ENCODE measurements at places on chromosomes 6 and 20.

- DNase-seq = no peak
Observed at GRCh38 chr6:122012578-122012977, 386.9 kb upstream of the HSF2 start.

DNA sequence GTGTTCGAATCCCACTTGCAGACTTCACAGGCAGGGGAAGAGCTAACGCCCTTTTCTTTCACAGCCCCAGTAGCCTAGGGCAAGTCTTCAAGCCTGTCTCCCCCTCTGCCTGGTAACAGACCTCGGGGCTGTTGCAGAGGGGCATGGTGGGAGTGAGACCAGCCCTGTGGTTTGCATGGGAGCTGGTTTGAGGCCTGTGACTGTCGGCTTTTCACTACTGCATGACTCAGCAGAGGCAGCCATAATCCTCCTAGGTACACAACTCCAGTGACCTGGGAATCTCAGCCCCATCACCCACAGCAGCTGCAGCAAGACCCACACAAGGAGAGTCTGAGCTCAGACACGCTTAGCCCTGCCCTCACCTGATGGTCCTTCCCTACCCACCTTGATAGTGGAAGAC lies 55.3 kb upstream of the POPDC3 start:
- no peak for DNase-seq

DNA sequence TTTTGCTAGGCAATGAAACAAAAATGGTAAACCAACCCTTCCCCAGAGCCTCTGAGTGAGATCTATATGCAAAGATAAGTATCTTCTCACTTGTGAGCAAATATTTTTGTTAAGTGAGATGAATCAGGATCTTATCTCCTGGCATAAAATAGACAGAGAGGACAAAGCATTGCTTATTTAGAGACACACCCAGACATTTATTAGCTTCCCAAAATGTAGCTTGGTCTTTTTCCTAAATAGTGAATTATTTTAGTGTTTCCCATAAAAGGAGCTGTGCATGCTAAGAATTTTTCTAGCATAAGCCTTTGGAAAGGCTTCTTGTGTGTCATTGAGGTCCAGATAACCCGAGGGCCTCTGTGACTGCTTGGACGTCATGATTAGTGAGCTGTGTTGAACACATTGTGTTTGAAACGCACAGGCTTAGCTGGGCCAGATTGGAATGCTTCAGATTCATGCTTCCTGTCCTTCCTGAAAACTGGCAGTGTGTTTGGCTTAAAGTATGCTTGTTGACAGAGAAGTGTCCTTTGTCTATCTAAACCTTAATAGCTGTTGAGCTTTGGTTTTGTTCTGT lies 16.5 kb downstream of the MTHFD1L start:
- DNase-seq = no peak

DNA sequence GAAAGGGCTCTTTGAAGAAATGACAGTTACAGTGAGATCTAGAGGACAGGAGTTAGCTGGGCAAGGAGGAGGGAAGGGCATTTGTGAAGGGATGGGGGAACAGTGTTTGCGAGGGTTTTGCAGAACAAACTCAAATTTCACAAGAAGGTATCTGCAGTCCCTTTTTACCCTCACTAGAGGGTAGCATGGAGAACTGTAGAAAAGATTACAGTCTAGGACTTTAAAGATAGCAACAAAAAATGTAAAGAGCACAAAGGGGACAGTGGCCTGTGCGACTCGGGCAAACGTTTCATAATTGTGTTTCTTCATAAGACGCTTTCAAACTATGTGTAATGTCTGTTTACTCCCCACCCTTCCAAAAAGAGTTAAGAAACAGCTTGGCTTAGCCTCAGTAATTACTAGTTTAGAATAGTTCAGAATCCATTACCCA lies 21.2 kb upstream of the ASXL1 start:
- no peak for DNase-seq

GRCh38 chr20:44730441-44730840 lies 15.2 kb upstream of the KCNK15 start:
- DNase-seq = no peak

GRCh38 chr6:142879527-142879926 lies 65.4 kb downstream of the HIVEP2 start:
- DNase-seq = no peak

- no peak for DNase-seq
Observed at GRCh38 chr6:42555477-42556457, 8.1 kb upstream of the UBR2 start.

Measured in CMK (cell line).